Activated naive CD4-positive, alpha-beta T cell treated with Interleukin-2 at 50 U/mL for 16 hours (primary cell): ENCODE measurements at places on chromosomes 4 and X.

GRCh38 chr4:8176547-8177399 lies 18.2 kb upstream of the ABLIM2 start:
- DNase-seq, result peak; percentile 30

- no peak for DNase-seq
Observed at GRCh38 chr4:29704059-29704458, 1016.1 kb upstream of the PCDH7 start.

DNA sequence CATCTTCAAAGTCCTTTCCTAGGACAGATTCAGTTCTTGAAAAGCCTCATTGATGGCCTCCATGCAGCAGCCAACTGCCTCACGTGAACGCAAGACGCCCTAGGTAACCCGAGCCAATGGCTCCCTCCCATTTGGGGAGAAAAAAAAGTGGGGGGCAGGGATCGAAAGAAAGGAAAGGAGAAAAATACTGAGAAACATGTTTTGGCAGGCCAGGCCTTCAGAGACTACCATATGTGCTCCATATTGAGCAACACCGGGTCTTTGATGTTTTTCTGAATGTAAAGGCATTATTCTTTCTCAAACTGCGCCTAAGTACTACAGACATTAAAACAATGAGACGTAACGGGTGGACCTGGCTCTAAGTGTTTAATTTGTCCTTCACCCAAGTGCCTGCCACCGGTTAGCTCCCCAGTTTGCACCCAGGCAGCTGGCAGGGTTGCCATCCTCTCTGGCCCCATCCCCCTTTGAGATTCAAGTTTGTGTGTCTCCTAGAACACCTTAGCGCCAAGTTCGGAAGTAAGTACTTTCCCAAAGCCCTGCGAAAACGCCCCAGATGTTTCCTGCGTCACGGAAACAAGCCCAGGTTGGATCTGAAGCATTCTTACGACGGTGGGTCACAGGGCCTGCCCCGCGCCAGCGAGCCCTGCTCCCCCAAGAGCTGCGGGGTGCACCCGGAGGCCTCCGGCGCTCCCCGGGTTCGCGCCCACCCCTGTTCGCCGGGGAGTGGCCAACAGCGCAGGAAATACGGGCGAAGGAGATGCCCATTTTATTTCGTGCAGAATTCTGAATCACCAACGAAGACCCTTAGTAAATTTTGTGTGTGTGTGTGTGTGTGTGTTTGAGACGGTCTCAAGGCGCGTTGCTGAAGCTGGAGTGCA lies 30.1 kb downstream of the HAND2 start:
- no peak for DNase-seq

DNA sequence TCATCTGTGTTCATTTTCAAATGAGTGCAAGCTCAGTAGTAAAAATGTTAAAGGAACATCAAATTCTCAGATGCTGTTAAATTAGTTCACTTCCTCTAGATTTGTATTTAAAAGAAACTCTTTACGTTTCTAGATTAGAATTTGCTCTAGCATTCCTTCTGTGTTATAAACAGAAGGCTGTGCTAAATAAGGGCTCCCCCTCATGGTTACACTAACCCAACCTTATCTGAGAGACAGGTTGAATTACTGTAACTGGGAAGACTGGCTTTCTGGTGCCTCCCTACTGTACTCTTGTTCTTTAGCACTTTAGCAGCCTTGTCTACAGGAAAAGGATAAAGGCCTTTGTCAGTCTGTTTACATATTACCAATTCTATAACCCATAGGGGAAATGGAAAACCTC lies 56.8 kb downstream of the RXFP1 start:
- no peak for DNase-seq

- DNase-seq, result no peak
Observed at GRCh38 chr4:110630688-110631402, 8.0 kb upstream of the PITX2 start.

DNA sequence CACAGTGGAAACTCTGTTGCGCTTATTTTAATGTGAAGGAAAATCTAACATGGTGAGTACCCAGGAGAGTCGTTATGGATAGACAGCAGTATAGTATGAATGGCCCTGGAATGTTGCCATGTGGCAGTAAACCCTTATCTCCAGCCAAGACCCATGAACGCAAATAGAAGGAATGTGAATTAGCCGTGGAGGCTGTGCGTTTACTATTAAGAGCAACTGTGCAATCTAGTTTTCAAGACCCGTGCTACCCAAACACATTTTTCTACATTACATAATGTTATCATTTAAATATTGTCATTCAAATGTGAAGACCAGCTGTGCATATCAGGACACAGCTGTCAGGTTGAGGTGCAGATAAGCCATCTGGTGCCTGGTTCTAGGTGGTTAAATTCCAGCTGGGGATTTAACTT lies 13.3 kb upstream of the AGA start:
- DNase-seq, result no peak

- DNase-seq, result no peak
Observed at GRCh38 chrX:51852621-51853020, 40.8 kb upstream of the MAGED1 start.

DNA sequence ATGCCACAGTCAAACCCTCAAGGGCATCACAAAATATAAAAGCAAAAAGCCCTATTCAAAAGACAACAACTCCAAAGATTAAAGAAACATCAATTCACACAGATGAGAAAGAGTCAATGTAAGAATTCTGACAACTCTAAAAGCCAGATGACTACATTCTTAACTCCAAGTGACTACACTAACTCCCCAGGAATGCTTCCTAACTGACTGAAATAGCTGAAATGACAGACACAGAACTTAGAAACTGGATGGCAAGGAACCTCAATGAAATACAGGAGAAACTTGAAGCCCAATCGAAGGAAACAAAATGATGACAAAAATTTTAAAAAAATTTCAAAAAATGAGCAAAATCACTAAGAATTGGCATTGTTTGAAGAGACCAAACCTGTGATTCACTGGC lies 1047.6 kb upstream of the PCDH10 start:
- no peak for DNase-seq

- no peak for DNase-seq
Observed at GRCh38 chr4:52103319-52103718, 52.2 kb downstream of the SPATA18 start.

- DNase-seq, result no peak
Observed at GRCh38 chrX:130637591-130637990, 235.8 kb downstream of the RBMX2 start.

GRCh38 chrX:68719181-68719903 lies 71.9 kb downstream of the STARD8 start:
- no peak for DNase-seq

GRCh38 chrX:44871114-44871645 lies 1.8 kb upstream of the KDM6A start:
- DNase-seq, result no peak

DNA sequence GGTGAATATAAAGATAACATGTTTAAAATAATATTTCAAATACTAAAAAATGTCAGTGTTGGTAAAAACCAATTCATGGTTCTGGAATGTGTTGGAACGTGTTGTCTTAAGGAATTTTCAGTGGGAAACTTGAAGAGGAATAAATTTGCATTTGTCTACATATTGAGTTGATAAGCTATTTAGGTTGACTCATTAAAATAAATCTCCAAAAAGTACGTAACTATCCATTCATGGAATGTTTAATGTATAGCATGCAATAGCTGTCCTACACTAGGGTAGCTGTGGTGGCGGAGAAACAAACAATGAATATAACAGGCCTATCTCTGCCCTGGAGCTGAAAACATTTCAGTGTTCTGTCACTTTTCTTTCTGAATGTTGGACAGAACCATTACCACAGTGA lies 20.3 kb downstream of the SHISA3 start:
- DNase-seq, result no peak

DNA sequence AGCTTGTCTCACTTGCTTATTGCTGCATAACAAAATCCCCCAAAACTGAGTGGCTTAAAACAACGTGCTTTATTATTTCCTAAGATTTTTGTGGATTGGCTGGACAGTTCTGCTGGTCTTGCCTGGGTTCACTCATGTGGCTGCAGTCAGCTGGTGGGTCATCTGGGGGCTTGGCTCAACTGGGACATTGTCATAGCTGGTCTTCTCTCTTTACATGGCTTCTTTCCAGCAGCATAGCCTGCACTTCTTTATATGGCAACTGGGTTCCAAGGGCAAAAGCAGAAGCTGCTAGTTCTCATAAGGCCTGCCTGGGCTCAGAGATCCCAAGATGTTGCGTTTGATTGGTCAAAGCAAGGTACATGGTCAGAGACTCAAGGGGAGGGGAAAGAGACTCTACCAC lies 33.7 kb upstream of the STAG2 start:
- no peak for DNase-seq

- no peak for DNase-seq
Observed at GRCh38 chr4:42570221-42570620, 86.7 kb downstream of the ATP8A1 start.

DNA sequence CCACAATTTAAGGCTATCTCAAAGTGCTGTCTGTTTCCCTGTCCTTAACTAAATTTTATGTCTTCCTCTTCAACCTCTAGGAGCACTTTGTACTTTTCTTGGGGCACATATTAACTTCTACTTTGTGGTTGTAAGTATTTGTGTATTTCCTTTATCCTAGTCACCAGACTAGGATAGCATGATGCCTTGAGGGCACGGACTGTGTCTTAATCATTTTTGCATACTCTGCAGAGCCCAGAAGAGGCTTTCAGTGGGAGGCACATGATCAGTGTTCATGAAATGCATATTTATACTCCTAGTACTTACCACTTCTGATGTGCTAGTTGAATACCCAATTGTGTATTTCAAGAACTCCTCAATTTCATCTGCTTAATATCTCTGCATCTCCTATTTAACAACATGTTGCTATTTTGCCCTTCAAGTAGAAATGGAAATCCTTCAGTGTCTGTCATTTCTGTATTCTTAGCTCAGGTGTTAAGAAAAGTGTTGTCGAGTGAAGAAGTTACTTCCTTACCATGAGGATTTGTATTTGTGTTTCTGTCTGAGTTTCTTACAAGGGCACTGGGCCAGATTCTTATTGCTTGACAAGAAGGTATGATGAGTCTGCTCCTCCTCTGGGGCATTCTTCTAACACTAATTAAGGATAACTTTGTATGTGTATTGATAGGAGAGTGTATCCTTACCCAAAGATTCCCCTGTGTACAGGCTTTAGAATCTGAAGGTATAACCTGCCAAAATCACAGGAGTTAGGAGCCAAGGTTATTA lies 28.3 kb upstream of the PGRMC2 start:
- no peak for DNase-seq

DNA sequence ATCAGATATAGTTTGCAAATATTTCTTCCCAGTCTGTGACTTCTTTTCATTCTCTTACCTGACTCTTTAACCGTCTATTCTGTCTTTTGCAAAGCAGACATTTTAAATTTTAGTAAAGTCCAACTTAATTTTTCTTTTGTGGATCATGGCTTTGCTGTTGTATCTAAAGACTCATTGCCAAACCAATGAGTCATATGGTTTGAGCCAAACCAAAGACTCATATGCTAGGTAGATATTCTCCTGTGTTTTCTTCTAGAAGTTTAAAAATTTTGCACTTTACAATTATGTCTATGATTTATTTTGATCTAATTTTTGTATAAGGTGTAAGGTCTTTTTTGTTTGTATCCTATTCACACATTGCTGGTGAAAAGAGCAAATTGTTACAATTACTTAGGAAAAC lies 446.8 kb downstream of the ANKRD50 start:
- no peak for DNase-seq

- no peak for DNase-seq
Observed at GRCh38 chrX:69987691-69988090, 62.0 kb downstream of the AWAT2 start.

DNA sequence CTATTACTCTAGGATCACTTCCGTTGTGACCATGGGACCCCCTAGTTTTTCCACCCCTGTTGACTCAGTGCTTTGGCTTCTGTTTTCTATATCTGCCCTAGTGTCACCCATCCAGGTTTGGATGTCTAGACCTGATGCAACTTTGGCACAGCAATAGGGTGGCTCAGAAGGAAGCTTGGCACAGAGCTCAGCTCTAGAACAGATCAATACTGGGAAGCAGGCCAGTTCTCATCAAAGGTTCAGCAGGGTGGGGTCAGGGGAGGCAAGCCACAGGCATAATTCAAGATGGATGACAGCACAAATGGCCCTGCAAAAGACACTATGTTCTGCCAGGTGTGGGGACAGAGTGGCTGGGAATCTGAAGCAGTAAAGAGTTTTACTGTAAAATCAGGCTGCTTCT lies 74.2 kb upstream of the EGFL6 start:
- DNase-seq, result no peak

GRCh38 chr4:145281951-145282350 lies 101.6 kb upstream of the OTUD4 start:
- no peak for DNase-seq

DNA sequence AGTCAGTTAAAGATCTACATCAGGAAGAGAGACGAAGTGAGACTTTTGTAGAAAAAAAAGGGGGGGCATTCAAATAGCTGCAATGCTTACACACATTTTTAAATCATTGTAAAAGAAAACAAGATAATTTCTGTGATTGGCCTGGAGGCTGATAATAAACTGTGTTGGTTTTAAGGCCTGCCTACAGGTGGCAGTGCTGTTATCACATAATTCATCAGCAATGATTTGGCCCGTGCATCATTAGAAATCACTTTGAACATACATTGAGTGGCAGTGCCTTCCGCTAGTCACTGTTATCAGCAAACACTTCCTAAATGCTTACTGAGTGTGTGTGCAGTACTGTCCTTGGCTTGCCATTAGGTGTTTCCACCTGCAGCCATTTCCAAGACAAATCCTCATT lies 831.9 kb downstream of the TRIML1 start:
- no peak for DNase-seq

DNA sequence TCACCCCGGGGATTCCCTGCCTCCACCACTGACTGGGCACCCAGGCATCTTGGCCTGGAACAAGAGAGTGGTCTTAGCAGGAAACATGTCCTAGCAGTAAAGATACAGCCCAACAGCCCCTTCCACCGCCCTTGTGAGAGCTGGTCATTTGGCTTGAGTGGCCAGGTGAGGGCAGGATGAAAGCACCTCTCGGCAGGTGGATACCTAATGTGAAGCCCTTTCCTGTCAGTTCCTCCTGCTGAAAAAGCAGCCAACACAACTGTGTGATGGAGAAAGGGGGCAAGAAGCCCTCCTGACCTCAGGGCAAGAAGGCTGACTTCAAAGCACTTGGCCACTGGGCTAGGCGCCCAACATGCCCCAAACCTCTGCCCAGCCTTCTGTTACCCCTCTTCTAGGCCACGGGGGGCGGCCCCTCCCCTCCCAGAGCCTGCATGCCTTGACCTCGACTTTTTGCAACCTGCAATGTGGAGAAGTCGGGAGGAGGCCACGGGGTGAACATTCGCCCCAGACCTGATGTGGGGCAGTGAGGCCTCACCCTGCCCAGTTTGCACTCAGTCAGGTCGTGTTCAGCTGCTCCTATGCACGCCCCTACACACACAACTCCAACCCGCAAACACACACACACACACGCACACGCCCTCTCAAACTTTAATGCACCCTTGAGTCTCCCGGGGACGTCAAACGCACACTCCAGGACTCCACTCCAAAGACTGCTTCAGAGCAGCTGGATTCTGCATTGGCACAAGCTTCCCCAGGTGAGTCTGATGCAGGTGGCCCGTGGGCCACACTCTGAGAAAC lies 1.1 kb downstream of the LGI2 start:
- DNase-seq, result no peak

GRCh38 chrX:20802036-20802435 lies 535.3 kb upstream of the RPS6KA3 start:
- no peak for DNase-seq
